Stimulated activated naive CD4-positive, alpha-beta T cell treated with Interleukin-2 at 50 U/mL for 16 hours (primary cell): ENCODE measurements at places on chromosomes 6 and 20.

DNA sequence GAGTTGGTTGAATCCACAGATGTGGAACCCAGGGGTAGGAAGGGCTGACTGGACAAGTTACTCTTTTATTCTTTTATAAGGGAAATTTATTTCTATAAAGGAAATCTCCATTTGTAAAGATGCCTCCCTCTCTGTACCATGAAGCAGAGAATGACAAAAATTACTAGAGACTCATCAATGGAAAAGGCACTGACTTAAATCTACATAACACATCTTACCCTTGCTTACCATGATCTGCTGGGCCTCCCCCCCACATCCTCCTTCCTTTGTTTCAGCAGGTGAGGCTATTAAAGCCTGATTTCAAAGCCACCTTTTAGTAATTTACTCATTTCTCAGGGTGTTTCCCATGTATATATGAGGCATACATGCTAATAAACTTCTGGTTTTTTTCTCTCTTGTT, 130.2 kb upstream of the HDDC2 start:
- no peak for DNase-seq

- DNase-seq: no peak
These were observed 33.5 kb upstream of the TFB1M start for GRCh38 chr6:155347800-155348199.

- DNase-seq: no peak
These were observed 5.1 kb downstream of the TP53RK start for GRCh38 chr20:46683939-46684750.

- no peak for DNase-seq
These were observed 30.1 kb downstream of the CMTR1 start for GRCh38 chr6:37463110-37463509.

- DNase-seq: no peak
These were observed 55.5 kb upstream of the CCDC167 start for GRCh38 chr6:37555040-37555781.

DNA sequence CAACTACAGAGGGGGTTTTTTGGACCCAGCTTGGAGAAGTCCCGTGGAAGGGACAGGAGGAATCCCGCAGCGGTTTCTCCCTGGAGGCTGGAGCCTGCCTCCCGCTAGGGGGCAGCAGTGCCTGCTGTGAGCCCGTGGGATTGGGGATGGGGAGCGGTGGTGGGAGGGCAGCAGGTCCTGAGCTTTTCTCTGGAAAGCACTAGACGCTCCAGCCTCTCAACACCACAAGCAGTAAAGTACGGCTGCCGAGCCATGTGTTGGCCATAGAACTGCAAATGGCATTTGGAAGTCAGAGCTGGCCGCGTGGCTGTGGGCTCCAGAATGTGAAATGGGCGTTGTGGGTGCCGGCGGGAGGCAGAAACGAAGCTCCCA, 47.8 kb downstream of the GMPR start:
- no peak for DNase-seq

DNA sequence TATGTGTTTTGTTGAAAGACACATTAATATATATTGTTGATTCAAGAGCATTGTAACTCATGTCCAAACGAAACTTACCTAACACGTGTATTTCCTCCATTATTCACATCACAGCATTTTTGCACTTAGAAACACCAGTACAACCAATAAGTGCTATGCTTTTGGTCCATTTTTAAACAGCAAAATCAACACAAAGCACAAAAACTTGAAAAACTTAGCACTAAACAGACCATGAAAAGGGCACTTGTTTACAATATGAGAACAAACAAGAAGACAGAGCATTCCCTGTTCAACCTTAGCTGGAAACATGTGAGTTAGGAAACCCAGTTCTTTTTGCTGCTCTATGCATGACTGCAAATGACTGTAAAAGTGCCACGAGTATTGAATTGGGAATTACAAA, 9.6 kb downstream of the GLYATL3 start:
- no peak for DNase-seq

DNA sequence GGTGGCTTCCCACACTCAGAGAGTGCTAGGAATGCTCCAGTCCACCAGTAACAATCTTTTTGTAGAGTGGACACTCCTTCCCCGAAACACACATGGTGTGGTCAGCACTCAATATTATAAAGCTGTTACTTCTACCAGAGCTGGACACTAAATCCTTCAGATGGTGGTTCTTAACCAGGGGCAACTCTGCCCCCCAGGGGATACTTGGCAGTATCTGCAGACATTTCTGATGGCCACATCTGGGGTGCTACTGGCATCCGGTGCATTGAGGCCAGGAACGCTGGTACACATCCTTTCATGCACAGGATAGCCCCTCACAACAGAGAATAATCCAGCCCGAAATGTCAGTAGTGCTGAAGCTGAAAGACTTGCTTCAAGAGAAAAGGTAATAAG, 124.4 kb downstream of the NFATC2 start:
- DNase-seq: no peak

DNA sequence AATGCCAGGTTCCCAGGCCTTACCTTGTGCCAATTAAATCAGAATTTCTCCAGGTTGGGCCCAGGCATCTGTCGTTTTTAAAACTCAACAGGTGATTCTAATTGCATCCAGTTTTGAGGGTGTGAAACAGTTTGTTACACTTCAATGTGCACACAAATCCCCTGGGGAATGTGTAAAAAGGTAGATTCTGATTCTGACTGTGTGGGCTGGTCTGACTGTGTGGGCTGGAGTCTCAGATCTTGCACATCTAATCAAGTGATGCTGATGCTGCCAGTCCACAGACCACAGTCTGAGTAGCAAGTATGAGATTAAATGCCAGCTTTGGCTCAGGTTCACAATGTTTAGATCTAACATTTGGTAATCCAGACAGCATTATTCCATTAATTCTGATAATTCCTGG, 12.5 kb upstream of the ETV7 start:
- no peak for DNase-seq

GRCh38 chr6:53065266-53066076, at the start of gene FBXO9:
TSS of gene FBXO9 (plus strand) at chr6:53065404. CDS start at chr6:53065790, 386 bp downstream.
- peak; percentile 69 for DNase-seq

DNA sequence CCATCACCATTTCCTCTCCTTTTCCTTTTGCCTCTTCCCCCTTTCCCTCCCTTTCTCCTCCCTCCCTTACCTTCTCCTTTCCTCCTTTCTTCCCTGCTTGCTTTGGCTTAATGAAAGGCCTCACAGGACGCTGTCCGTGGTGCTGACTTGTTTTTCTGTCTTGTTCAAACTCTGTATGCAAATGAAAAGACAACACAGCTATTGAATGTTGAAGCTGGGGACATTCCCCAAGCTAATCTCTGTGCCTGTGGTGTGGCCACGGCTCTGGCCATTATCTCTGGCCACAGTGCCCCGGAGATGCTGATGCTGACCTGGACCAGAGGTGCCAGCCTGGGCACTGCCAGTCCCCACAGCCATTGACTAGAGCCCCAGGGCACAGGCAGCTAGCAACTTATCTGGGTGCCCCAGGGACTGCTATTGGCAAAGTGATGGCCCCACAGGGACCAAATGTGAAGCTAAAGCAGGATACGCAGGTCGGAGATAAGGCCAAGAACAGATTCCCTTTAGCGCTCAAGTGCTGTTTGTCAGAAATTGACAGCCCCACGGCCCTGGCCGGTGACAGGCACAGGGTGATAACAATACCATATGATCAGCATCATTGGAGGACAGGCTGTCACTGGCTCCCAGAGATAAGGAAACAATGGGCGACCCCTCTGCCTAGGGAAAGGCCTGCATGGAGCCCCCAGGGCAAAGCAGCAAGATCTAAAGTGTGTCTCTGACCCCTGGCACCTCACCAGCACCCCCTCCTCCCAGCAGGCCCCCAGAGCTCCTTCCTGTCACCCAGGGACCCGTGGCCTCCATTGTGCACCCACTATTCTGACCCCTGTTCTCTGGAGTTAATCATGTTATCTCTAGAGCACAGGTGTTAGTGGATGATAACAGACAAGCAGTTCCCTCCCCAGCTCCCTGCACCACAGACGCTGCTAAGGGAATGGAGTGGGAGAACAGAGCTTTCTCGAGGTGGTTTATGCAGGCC, 31.6 kb upstream of the SLC32A1 start:
- DNase-seq: peak; percentile 23
